ENCODE measurements at places on chromosomes 13 and 19. TPM values are rescaled to one million over a fixed set of nuclear protein-coding genes. Genes with fewer than 3 reads are reported as not detected.

GRCh38 chr19:3269916-3270671 lies 45.6 kb downstream of the CELF5 start:
- no peak for DNase-seq

- no peak for DNase-seq
Observed at GRCh38 chr13:102901615-102902305, 55.9 kb downstream of the ERCC5 start.

- no peak for DNase-seq
Observed at GRCh38 chr13:110546926-110547325, 14.6 kb downstream of the RAB20 start.

DNA sequence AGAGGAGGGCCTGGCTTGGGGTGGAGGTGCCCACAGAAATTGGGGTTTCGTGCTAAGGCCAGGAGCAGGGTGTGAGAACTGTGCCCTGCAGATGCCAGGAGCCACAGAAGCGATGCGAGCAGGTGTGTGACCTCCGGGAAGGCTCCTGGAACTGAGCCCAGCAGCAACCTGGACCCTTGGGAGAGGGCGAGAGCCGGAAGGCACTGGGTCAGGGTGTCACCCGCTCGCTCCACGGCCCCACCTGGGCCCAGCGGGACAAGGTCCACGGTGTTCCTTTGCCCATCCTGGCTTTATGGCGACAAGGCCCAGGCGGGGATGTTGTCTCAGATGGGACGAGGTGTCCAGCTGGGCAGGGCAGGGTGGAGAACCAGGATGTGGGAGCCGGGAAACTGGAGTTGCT lies 4.2 kb downstream of the MISP start:
- DNase-seq = no peak

GRCh38 chr19:46350758-46351159 lies 3.9 kb downstream of the PPP5C start:
- DNase-seq = no peak

GRCh38 chr19:33175156-33175782 lies 18.9 kb upstream of the LRP3 start:
- no peak for DNase-seq

DNA sequence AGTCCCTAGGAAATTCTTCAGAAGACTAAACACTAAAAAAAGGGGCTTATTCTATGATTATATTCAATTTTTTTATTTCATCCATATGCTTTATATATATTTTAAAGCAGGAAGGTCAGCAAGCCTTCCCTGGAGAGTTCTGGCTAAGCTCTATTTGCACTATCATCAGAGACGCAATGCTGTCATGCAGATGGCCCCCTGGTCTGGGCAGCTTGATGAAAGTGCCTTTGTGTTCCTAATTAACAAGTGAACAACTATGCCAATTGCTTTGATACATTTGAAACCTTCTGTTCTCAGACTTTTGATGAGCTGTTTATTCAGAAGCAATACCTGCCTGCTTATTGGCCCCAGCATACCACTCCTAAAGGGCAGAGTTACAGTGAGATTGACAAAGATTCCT lies 1344.6 kb downstream of the OLFM4 start:
- DNase-seq = no peak

GRCh38 chr13:60619461-60619860 lies 222.4 kb downstream of the TDRD3 start:
- no peak for DNase-seq

DNA sequence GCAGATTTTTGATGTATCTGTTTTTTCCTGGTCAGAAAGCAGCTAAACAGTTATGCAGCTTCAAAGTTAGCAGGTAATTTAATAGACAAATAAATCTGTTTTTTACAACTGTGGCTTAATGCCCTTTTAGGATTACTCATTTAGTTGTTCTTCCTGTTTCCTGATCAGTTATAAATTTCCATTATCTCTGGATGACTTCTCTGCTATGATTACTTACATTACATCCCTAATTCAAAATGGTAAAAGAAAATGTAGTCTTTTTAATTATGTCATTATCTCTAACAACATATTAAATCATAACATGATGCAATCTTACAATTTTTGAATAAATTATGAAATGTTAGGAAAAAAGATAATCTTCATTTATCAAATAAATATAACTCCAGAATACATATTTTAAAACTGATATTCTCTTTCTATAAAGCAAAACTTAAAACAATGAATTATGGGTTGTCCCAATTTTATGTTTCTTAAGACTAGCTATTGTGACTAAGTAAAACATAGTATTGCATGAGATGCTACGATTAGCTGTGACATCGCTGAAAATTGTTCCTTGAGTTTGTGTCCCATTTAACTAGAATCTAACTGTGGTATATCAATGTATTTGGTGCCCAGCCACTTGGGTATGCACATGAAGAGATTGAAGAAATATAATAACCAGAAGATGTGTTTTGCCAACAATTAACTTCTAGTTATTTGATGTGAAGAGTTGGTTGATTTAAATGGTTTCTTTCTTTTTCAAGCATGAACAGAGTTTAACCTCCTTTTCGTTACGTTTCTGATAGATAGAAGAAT lies 605.3 kb upstream of the SPRY2 start:
- no peak for DNase-seq

GRCh38 chr13:101916108-101916774 lies 463.8 kb downstream of the ITGBL1 start:
- no peak for DNase-seq

GRCh38 chr13:110860983-110861382 lies 53.9 kb downstream of the ANKRD10 start:
- no peak for DNase-seq

- no peak for DNase-seq
Observed at GRCh38 chr13:72246396-72246795, 379.4 kb upstream of the DACH1 start.

DNA sequence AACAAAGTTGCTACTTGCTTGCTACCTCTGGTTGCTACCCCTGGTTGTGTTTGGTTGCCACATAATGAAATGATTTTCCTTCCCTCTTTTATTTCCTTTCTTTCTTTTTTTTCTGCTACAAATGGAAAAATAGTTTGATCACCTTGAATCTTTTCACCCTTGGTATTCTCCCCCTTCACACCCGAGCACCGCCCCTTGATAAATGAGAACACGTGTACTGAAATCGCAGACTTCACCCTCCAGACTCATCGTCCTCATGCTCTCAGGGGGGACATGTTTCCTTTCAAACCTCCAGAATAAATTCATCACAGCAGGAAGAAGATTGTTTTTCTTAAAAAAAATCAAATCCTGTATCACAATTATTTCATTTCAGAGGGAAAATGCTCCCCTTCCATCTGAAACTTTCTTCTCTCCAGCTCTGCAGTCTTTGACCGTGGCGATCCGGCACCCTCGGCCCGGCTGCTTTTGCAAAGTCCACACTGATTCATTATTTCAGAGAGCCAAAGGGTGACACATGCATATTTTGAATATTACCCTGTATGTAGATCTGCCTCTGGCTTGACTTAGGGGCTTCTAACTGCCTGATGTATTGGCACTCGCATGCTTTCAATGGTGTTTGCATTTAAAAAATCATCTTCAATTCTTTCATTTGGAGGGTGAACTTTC lies 222.6 kb upstream of the MAB21L1 start:
- DNase-seq = no peak

DNA sequence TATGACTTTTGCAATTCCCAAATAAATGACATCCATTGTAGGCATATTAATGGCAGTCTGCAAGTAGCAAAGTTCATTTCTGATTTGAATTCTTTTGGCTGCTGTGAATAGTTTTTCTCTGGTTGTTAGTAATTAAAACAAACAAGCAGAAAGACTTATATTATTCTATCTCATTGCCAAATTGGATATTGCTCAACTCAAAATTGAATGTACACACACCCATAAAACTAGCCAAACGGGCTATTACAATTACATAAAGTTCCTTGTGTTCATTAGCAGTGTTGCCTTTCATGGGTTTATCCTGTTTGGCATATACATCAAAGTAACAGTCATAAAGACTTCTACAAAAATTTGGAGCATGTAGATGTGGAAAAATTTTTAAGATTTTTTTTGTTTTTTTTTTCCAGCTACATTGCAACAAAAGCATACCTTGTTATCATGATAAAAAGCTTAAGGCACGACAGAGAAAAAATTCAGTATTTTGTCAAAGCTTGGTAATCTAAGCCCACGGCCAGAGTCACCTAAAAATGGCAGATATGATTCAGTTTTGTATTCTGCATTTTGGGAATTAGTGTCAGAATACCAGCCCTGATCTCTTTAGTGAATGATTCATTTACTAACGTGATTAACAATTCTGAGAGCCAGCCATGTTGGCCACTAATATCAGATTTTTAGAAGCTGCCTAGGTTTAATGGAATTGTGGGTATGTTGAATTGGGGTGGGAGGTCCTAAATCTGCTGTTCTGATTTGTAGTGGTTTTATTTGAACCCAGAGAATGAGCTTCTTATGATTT lies 108.4 kb downstream of the KLF5 start:
- DNase-seq = no peak

- peak; percentile 100 for DNase-seq
Observed at GRCh38 chr19:38849860-38850435, at the start of gene HNRNPL. Gene HNRNPL, minus strand, starts transcription at chr19:38849986. Its CDS starts 20 bp downstream, at chr19:38849966.

GRCh38 chr13:40780822-40781401 lies 8.5 kb upstream of the SLC25A15 start:
- DNase-seq = no peak

DNA sequence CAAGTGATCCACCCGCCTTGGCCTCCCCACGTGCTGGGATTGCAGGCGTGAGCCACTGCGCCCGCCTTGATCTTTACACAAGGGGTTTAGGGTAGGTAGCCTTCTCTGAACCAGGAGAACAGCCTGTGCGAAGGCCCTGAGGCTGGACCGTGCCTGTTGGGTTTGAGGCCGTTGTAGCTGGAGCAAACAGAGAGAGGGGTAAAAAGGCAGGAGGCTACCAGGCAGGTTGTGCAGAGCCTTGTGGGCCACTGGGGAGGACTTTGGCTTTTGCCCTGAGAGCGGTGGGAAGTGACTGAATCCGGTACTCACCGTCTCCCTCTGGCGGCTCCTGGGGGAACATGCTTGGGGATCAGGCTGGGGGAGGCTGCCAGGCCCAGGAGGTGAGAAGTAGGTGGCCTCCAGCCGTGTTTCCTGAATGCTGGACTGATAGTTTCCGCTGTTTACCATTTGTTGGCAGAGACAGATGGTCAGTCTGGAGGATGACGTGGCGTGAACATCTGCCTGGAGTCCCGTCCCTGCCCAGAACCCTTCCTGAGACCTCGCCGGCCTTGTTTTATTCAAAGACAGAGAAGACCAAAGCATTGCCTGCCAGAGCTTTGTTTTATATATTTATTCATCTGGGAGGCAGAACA lies 24.6 kb downstream of the SPC24 start:
- no peak for DNase-seq

GRCh38 chr13:25232937-25233515 lies 54.3 kb downstream of the MTMR6 start:
- DNase-seq = no peak

DNA sequence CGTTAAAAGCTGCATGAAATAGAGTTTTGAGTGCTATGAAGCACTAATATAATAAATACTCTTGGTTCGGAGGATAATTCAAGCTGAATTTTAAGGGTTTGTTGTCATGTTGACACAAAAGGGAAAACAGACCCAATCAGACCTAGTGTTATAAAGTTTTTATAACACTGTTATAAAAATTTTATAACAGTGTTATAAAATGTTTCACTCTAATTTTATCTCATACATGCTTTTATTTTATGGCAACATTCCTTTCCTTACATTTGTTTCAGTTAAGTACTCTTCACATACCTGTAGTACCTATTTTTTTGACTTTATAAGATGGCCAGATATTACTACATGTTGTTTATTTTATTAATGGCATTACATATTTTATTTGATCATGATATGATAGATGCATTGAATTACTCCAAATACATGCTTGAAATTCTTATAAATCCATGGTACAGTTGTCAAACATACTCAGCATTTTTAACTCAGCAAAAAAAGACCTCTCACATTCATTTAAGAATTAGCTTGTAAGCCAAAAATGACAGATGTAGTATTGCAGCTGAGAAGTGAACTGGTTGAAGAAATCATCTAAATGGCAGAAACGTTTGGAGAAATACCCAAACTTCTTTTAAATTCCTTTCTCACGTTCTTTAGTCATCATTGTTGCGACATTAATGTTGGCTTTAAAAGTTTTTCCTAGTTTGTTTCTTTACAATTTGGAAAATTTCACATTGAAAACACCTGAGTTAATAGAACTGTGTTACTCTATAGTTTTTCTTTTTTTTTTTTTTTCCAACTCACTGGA lies 104.5 kb downstream of the PIBF1 start:
- DNase-seq = no peak

DNA sequence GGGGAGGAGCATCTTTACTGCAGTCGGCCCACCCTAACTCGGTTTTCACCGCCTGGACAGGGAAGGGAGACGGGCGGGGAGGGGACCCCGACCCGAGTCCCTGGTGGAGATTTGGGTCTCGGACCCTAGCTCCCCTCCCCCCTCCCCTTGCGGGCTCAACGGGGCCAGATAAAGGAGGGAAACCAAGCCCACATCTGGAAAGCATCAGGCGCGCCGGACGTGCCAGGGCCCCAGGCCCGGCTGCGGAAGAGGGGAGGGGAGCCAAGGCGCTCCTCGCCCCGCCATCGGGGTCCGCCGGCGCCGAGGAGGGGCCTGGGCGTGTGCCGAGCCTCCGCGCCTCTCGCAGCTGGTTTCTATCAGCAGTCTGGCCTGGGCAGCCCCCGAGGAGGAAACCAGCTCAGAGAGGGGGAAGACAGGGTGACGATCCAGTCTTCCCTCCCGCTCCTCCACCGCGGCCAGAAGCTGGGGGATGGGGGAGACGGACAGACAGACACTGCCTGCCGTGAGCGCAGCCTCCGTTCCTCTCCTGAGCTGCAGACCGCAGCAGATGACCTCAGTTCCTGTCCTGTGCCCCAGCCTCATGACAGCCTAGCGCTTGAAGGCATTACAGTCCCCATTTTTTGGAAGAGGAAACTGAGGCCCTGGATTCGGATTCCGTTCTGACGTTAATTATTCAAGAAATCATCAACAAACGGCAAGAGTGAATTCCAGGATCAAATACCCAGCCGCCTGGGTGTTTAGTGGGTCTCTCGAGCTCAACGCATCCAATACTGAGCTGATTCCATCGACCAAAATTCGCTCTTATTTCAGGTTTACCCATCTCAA lies 3.6 kb upstream of the GNG8 start:
- DNase-seq = peak; percentile 60

Gene CALR3
- total RNA-seq = not detected

Gene N4BP2L1
- total RNA-seq = 15.8 TPM

Gene ZNF580
- total RNA-seq = 4.1 TPM

Gene CEACAM4
- total RNA-seq = not detected

Gene CCNA1
- total RNA-seq = not detected

Gene TPTE2
- total RNA-seq = 0.16 TPM

Gene COL5A3
- 19.6 TPM for total RNA-seq

Gene IFNL1
- not detected for total RNA-seq

Gene KISS1R
- not detected for total RNA-seq

Gene ZNF419
- total RNA-seq = 16.1 TPM

Gene TRIP10
- total RNA-seq = 28.5 TPM

Gene KLK3
- not detected for total RNA-seq

Gene HSPB6
- total RNA-seq = 25.4 TPM
